ENCODE measurements at places on chromosomes 7 and 10.

GRCh38 chr7:30788640-30789333 lies 17.6 kb downstream of the MINDY4 start:
- DNase-seq, result no peak

GRCh38 chr7:141225916-141226618 lies 152.2 kb downstream of the TMEM178B start:
- DNase-seq, result no peak

DNA sequence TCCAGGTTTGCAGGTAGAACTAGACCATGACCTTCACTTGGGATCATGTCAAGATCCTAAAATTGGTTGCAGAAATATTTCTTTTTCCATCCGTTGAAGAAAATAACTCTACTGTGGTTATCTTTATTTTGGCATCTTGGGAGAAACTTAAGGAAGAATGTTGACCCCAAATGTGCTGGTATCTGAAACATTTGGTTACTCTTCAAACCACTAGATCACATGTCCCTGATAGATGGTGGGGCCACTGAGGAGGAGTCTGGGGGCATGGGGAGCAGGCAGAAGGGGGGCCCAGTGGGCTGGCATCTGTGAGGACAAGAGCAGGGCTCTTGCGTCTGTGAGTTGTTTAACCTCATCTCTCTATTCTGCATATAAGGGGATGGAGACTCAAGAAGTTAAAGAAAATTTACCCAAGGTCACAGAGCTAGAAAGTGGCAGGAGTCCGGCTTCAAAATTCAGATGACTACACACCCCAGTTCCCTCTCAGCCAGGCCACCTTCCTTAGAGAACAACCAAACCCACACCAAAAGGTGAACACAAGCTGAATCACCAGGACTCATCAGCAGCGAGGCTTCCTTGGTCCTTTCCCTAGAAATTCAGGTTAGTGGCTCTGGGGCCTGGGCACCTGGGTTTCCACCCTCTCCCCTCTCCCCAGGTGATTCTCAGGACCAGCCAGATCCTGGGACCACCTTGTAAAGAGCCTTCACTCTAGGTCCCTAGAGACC lies 40.6 kb upstream of the SRGN start:
- no peak for DNase-seq

DNA sequence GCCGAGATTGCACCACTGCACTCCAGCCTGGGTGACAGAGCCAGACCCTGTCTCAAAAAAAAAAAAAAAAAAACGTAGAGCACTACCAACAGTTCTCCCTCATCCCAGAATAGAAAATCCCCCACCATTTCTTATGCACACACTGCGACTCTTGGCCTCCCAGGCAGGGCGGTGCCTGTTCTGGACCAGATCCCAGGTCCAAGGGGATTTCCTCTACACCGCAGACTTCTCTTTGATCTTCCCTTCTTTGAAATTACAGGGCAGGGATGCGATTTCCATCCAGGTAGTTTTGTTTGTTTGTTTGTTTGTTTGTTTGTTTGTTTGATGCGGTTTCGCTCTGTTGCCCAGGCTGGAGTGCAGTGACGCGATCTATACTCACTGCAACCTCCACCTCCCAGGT lies 91.8 kb downstream of the SEPTIN14 start:
- no peak for DNase-seq

DNA sequence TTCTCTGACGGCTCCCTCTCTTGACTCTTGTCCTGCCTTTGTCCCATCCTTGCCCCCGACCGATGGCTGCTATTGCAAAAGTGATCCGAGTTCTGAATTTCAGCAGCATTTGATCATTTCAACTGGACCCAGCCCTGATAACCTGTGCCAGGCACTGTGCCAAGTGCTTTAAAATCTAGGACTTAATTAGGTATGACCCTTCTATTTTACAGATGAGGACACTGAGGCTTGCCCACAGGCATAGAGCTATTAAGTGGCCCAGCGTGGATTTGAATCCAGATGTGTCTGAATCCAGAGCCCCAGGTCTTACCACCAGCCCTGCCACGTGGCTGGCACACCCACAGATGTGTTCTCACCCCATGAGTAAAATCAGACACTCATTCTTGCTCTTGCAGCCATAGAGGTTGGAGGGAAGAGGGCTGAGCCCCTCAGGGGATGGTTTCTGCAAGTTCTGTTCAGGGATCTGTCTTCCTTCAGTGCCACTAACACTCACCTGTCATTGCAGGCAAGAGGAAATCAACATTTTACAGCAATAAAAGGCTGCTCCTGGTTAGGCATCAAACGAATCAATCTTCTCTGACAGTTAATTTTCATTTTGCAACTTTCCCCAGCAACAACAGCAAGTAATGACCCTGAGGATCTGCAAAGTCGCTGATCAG lies 101.2 kb downstream of the GRID1 start:
- no peak for DNase-seq

DNA sequence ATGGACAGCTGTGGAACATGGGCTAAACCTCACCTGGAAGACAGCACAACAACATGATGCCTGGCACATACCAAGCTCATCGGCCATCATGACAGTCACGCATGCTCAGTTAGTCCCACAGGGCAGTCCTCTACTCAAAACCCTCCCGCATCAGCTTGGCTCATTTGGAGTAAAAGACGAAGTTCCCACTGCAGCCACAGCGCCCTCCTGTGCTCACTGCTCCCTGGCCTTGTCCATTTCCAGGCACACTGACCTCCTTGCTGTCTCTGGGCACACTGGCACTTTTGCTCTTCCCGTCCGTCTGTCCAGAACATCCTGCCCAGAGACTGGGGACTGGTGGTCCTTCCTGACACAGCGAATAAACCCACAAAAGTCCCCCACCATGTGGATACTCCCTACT lies 66.2 kb downstream of the LARP4B start:
- DNase-seq, result no peak

- no peak for DNase-seq
Measured at GRCh38 chr7:25596443-25596842, 368.2 kb upstream of the NPVF start.

DNA sequence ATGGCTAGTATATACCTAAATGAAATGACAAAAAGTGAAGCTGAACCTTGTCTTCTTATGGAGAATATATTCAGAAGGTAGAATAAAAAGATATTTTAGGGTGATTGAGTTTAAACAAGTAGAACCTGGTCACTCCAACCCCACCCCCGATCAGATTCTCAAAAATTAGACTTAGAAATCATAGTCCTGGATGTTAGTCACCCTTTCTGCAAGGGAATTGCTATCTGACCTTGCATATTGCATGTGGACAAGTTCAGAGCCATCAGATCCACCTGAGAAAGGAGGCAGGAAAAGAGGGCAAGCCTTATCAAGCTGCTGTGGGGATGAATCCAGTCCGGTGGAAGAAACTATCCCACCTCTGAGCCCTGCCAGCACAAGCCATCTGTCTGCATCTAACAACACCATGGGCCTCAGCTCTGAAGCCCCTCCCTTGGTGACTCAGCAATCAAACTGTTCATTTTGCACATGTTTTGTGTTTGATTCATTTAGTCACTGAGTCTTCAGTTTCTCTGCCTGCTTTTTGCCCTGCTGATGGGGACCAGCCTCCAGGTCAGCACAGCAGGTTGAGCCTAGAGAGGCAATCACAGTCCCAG lies 727.3 kb downstream of the AUTS2 start:
- no peak for DNase-seq

DNA sequence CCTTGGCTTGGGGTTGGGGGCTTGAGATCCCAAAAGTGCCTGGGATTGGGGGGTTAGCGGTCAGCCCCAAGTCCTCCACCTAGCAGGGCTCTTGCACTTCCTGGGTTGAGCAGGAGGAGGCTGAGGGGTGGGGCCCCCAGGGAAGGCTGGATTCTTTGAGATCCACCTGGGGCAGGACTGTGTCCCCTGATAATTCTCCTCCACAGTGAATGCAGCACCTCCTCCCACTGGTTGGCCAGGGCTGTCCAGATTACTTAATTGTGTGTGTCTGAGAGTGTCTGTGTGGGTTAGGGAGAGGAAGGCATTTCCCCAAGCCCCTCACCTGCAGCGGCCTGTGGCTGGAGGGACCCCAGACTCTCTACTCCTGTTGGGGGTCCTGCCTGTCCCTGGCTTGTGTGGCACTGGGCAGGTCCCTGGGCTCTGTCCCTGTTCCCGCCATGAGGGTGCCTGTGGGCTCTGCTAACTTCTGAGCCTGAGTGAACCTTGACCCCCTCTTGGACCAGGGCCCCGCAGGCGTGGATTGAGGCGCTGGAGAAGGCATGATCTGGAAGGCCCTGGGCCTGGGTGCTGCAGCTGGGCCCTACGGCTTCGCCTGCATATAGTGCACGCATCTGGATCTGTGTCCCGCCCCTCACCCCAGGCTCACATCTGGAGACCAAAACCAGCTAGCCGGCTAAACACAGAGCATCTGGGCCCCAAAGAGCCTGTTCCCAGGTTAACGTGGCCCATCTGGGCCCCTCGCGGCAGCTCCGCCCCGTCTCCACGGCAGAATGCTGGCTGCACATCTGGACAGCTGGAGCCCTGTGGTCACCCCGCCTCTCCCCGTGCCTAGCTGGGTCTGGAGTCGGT lies 10.4 kb downstream of the TMEM270 start:
- no peak for DNase-seq

- DNase-seq, result no peak
Measured at GRCh38 chr10:82148764-82149163, 273.8 kb downstream of the NRG3 start.

- DNase-seq, result no peak
Measured at GRCh38 chr10:64101606-64102263, 580.5 kb downstream of the REEP3 start.

DNA sequence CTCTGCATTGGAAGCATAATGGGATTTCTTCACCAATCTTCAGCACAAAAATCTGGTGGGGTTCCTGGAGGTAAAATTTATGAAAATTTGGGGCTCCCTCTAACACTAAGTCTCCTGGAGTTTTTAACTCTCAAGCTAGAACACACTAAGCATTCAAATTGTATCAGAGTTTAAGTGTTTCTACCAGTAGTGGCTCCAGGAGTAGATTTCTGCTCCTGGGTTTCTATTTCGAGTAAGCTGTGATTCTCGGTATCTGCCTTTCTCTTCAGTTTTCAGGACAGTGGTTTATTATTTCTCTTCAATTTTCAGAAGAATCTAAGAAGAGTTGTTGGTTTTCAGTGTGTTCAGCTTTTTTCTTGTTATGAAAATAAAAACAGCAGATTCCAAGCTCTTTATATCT lies 566.4 kb upstream of the KCND2 start:
- no peak for DNase-seq

DNA sequence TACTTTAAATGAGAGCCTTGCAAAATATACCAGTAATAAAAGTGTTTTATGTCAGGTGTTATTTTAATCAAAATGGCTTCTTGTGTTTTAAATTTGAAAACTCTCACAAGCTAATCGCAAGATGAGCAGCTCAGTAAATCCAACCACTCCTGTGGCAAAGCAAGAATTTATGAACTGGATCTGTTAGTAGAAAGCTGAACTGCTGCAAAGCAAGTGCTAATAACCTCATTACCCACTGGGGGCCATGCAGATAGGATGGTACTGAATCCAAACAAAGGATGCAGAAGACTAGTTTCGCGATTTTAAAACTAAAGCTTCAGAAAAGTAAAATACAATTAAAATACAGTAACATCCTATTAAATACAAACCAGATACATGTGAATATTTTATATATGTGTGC lies 468.0 kb downstream of the PARD3 start:
- DNase-seq, result no peak

- no peak for DNase-seq
Measured at GRCh38 chr10:30686708-30687107, 57.2 kb upstream of the LYZL2 start.
